A549 treated with GW870086 at 1 μM for 4 hours (cell line): ENCODE measurements at places on chromosomes 7 and 10. TPM values are rescaled to one million over a fixed set of nuclear protein-coding genes. Genes with fewer than 3 reads are reported as not detected.

CFAP70 gene
- total RNA-seq, result 0.10 to 0.21 TPM (median 0.14 TPM) in 5 replicates

FKBP6 gene
- not detected in 5 replicates for total RNA-seq

UCN3 gene
- not detected in 5 replicates for total RNA-seq

RPEL1 gene
- total RNA-seq, result 0.07 to 0.09 TPM in 2 of 5 replicates, not detected in the others

ATE1 gene
- total RNA-seq, result 14.4 to 23.1 TPM (median 19.4 TPM) in 5 replicates

OR6B1 gene
- not detected in 5 replicates for total RNA-seq

SPDYE8 gene
- total RNA-seq, result not detected in 5 replicates

AKR1E2 gene
- 5.6 to 7.2 TPM (median 6.6 TPM) in 5 replicates for total RNA-seq

TLX1 gene
- total RNA-seq, result not detected in 5 replicates

CDNF gene
- 0.95 to 1.6 TPM (median 1.3 TPM) in 5 replicates for total RNA-seq

DYNC1I1 gene
- 0.19 to 0.41 TPM (median 0.23 TPM) in 4 of 5 replicates, not detected in the other for total RNA-seq

TEX47 gene
- total RNA-seq, result not detected in 5 replicates

INHBA gene
- 0.11 to 0.73 TPM (median 0.52 TPM) in 5 replicates for total RNA-seq

DCLRE1A gene
- total RNA-seq, result 8.7 to 10.4 TPM (median 10.0 TPM) in 5 replicates

PRLHR gene
- total RNA-seq, result not detected in 5 replicates

FMC1 gene
- total RNA-seq, result 16.8 to 39.9 TPM (median 32.7 TPM) in 5 replicates

FAM20C gene
- total RNA-seq, result 31.4 to 46.7 TPM (median 43.9 TPM) in 5 replicates

UTF1 gene
- 0.12 TPM in 1 of 5 replicates, not detected in the others for total RNA-seq

TSPAN12 gene
- 0.38 to 0.63 TPM (median 0.49 TPM) in 5 replicates for total RNA-seq

ERVW-1 gene
- not detected in 5 replicates for total RNA-seq

ASZ1 gene
- not detected in 5 replicates for total RNA-seq

ECHDC3 gene
- 8.1 to 10.9 TPM (median 9.8 TPM) in 5 replicates for total RNA-seq

TAS2R4 gene
- 0.12 to 0.17 TPM (median 0.13 TPM) in 4 of 5 replicates, not detected in the other for total RNA-seq

AGAP5 gene
- total RNA-seq, result 2.2 to 3.3 TPM (median 2.4 TPM) in 5 replicates

COL13A1 gene
- 0.23 to 0.65 TPM (median 0.36 TPM) in 3 of 5 replicates, not detected in the others for total RNA-seq

CTAGE8 gene
- total RNA-seq, result not detected in 5 replicates

FXYD4 gene
- not detected in 5 replicates for total RNA-seq

CSTF2T gene
- 15.7 to 17.0 TPM (median 16.3 TPM) in 5 replicates for total RNA-seq

TWNK gene
- 38.5 to 44.7 TPM (median 39.8 TPM) in 5 replicates for total RNA-seq

BAIAP2L1 gene
- 45.7 to 57.5 TPM (median 53.0 TPM) in 5 replicates for total RNA-seq

TAS2R41 gene
- total RNA-seq, result not detected in 5 replicates

HKDC1 gene
- total RNA-seq, result 10.1 to 16.1 TPM (median 11.6 TPM) in 5 replicates

GIMAP5 gene
- 0.14 TPM in 1 of 5 replicates, not detected in the others for total RNA-seq

RTKN2 gene
- 0.91 to 1.1 TPM (median 0.96 TPM) in 5 replicates for total RNA-seq

UPK3B gene
- 12.7 to 21.8 TPM (median 18.7 TPM) in 5 replicates for total RNA-seq

TBX20 gene
- 1.2 to 2.7 TPM (median 2.3 TPM) in 5 replicates for total RNA-seq

C10orf62 gene
- total RNA-seq, result 0.11 TPM in 1 of 5 replicates, not detected in the others

GLI3 gene
- total RNA-seq, result 0.07 to 0.34 TPM (median 0.08 TPM) in 5 replicates
